ELR (cell line): ENCODE measurements at places on chromosomes 12 and 14.

DNA sequence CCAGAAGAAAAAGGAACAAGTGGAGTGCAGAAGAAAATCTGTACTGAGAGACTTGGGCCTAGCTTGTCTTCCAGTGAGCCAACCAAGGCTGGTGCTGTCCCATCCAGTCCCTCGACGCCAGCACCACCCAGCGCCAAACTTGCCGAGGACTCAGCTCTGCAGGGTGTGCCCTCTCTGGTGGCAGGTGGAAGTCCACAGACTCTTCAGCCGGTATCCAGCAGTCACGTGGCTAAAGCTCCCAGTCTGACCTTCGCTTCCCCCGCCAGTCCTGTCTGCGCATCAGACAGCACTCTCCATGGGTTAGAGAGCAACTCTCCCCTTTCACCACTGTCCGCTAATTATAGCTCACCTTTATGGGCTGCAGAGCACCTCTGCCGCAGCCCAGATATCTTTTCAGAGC, 15.6 kb downstream of the CIPC start:
- no peak for DNase-seq

DNA sequence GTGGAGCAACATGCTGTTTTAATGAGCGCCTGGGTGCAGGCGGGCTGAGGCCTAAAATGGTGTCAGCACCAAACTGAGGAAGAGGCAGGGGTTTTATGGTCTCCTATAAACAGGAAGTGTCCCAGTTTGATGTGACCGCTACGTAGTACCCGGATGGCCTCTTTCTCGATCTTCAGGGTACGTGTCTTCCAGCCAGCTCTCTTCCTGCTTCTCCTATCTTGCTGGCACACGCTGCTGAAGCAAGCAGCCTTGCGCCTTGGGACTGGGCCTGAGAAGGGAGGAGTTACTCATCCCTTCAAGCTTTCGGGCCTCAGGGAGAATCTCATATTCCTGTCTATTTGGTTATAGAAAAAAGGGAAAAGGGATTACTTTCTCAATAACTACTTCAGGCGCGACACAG, 28.2 kb upstream of the RNASE1 start:
- DNase-seq = no peak

DNA sequence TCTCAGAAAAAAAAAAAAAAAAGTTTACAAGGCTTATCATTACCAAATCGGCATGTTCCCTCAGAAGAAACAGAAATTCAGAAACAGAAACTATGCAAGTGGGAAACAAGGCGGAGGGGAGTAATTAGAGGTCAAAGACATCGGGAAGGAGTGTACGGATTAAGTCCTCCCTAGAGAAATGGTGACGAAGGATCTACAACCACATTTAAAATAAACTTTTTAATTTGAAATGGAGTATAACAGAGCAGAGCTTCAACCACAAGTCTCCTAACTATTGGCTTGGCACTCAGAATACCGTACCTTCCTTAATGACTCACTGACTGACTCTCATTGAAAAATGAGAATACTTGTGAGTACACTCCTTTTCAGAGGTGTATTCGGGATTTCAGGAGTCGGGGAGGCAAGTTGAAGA, 908 bp downstream of the ENTPD5 start:
- peak; percentile 80 for DNase-seq

GRCh38 chr12:52024845-52025230, 18.1 kb downstream of the TAMALIN start:
- no peak for DNase-seq

DNA sequence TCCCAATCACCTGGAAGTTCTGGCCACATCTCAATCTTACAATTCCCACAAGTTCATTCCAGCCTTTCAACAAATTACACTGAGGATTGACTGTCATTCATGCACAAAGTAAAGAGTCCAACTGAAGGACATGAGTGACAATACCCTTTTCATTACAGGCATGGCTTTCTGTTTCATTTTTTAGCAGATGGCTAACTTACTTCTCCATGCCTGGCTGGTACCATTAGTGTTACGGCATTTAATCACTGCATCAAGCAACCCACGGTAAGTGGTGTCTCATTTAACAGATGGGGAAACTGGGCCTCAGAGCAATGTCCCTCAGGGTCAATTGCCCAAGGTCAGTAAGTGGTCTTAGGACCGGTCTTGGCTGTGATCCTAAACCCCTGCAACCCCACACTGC, 114.4 kb downstream of the PRICKLE1 start:
- no peak for DNase-seq

DNA sequence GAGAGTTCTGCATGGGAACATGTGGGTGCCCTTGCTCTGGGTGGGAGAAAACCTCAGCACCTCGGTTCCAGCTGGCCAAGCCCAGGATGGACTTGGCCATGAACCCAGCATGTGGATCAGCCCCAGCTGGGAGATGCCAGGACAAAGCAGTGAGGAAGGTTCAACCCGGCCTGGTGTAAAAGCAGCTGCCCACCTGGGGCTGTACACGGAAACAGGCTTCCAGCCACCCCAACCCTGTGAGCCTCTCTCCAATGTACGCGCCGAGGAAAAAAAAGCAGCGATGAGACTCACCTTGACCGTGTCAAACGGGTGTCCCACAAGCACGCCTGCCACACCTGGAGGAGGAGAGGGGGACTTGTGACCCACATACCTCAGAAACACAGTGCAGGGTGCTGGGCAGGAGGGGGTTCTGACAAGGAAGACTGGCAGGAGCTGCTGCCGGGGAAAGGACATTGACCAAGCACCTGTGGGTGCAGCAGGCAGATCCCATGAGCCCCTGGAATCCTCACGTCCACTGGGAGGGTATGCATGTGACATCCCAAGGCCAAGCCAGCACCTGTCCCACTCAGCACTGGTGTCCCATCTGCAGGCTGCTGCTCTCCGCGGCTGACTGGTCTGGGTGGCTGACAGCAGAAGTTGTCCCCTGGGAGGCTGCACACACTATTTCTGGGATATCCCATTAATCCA, 7.5 kb downstream of the SLC25A29 start:
- no peak for DNase-seq
